ENCODE measurements at places on chromosomes 11 and 22.
A peak's percentile ranks its signal among the peaks of the same experiment; 100 is the strongest.

DNA sequence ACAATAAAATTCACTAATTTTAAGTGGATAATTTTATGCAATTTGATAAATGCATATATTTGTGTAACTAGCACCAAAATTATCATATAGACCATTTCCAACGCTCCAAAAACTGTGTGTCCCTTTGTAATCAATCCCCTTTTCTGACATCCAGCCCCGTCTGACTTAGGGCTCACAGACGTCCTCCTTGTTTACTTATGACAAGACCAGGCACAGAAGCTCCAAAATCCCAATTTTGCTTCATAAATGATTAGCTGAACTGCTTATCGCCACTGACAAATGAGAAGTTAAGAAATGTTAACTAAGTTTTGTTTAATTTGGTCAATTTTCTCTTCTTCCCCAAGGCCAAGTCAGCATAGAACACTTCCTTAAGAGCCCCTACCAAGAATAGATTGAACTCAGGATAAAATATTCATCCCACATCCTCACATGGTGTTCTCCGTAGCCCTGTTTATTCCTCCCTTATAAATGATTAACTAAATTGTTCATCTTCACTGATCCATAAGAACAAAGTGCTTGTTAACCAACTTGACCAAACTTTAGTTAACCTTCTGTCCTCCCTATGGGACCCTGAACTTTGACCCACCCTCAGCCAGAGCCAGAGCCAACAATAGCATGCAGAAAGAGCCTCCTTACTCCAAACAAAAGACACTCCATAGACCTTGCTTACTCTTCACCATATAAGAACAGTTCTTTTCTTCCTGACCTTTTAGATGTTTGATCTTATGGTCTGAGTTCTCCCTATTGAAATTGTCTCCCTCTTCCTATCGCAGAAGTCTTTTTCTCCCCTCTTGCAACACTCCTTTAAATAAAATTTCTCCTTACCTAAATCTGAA is 30.8 kb upstream of the GLYAT start:
- DNase-seq: no peak

DNA sequence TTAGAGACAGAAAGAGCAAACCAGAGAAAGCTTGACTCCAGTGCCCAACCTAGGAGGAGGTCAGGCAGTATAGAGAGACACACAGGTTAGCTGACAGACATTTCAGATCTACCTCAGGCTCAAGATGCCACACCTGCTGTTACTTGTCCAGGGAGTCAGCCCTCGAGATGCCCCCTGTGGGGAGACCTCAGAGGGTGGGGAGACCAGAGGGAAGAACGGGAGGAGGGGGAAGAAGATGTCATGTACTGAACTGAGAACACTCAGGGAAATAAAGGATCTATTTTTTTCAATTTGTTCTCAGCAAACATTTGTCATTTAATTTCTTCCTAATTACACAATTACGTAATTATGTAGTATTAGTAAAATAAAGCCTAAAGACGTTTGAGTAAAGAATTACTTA is 196.3 kb upstream of the CADM1 start:
- no peak for DNase-seq

DNA sequence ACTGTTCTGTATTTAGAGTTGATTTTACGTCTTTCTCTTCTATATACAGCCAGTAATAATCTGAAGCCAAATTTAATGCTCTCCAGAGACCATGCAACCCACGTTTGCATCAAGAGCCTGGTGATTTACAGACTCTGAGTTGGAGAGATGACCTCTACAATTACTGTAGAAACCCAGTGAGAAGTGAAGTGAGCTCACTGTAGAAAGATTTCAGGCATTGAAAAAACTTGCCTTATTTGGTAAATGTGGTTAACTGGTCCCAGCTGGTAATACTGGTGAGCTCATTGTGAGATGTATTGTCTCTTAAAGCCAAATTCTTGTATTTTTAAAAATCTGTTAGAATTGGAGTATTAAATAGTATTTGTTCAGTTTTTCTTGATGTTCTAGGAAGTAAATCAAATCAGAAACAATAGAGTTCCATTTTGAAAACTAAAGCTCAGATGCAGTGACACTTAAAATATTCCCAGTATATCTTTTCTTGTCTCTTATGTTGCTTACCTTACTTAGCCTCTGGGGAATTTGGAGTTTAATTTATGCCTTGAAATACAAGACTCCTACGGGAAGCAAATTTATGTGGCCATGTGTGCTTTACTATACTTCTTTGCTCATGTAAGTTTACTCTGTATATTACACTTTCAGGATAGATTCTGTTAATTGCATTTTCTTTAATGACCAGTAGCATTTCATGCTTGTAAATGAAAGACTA is 189.9 kb downstream of the ARHGAP42 start:
- peak; percentile 91 for DNase-seq

GRCh38 chr11:61761440-61762222 is 9.2 kb downstream of the MYRF start:
- no peak for DNase-seq

- DNase-seq: no peak
These were observed 10.2 kb downstream of the TMEM121B start for GRCh38 chr22:17110791-17111550.

DNA sequence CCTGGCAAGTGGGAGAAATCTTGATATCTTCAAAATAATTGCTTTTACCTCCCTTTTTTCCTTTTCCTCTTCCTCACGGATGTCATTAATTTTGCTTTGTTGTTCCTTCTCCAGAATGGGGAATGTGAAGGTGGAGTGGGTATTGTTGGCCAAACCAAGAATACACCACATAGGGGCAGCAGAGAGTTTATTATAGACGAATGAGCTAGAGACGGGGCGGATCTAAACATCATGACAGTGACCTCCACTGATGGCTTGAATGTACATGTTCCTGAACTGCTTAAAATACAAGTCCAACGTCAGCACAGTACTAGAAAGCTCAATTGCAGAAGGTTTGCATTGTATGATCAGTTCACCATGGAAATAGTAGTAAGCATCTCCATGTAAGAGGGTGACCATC is 122.3 kb upstream of the SNX19 start:
- DNase-seq: peak; percentile 34

- no peak for DNase-seq
These were observed 6.7 kb downstream of the SYNGR1 start for GRCh38 chr22:39356464-39356863.

GRCh38 chr11:112770033-112770432 is 191.2 kb upstream of the NCAM1 start:
- no peak for DNase-seq

DNA sequence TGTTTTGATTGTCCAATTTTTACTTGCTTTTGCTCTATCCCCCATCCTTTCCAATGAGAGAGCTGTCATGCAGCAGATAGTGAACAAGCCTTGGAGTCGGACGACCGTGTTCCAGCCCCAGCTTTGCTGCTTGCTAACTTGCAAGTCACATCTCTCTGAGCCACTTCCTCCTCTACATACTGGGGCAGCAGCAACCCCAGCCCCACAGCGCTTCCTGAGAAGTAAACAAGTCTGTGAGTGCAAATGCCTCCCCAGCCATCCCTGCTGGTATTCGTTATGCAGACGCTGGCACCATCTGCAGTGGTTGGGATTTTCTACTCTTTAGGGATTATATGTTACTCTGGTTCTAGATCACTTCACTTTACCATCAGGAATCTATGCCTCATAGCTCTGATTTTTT is 35.0 kb downstream of the TPBGL start:
- DNase-seq: no peak

DNA sequence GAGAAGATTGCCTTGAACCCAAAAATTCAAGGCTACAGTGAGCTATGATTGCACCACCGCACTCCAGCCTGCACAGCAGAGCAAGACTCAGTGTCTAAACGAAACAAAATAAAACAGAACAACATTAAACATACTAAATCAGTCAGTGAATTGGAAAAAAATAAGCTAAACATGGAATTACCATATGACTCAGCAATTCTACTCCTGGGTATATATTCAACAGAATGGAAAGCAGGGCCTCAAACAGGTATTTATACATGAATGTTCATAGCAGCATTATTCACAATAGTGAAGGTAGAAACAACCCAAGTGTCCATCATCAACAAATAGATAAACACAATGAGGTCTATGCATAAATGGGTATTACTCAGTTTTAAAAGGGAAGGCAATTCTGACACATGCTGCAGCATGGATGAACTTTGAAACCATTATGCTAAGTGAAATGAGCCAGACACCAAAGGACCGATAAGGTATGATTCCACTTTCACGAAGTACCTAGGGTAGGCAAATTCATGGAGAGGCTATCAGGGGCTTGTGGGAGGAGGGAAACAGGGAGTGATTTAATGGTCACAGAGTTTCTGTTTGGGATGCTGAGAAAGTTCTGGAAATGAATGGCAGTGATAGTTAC is 15.5 kb downstream of the NTM start:
- DNase-seq: no peak

- peak; percentile 8 for DNase-seq
These were observed 119.8 kb upstream of the ANO1 start for GRCh38 chr11:69958308-69958707.

DNA sequence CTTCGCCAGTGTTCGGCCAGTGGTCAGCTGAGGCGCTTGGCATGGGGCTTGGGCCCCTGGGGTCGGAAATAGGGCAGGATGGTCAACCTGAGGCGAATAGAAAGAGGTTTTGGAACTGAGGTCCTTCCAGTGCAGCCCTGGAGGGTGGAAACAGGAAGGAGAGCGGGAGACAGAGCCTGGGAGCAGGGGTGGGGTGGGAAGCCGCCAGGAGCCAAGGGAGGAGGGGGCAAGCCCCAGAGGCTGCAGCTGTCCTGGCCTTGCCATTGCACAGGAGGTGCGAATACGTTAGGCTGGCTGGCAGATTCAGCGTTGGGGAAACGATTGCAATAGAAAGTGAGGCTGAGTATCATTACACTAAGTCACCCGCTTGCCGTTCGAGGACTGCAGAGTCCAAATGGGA is 13.9 kb upstream of the KCTD17 start:
- DNase-seq: no peak

GRCh38 chr11:116445108-116446047 is 327.4 kb downstream of the BUD13 start:
- no peak for DNase-seq

GRCh38 chr22:39690881-39691605 is 120.5 kb downstream of the CACNA1I start:
- peak; percentile 8 for DNase-seq

GRCh38 chr22:20228055-20228938 is 39.8 kb downstream of the RTN4R start:
- no peak for DNase-seq

GRCh38 chr11:7548659-7549274 is 35.0 kb downstream of the PPFIBP2 start:
- DNase-seq: no peak

DNA sequence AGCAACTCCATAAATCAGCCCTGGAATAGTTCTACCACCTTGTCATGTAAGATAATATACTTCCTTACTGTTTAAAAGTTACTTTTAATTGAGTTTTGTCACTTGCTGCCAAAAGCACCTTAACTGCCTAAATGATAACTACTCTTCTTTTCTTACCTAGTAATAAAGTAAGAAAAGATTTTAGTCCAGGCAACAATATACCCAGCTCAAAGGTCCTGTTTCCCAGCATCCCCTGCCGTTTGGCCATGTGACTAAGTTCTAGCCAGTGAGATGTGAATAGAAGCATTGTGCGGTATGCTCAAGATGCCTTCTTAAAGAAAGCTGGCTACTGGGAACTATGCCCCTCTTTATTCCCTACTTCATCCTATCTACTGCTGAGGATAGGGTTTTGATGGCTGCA is 39.4 kb upstream of the CCDC34 start:
- DNase-seq: no peak

DNA sequence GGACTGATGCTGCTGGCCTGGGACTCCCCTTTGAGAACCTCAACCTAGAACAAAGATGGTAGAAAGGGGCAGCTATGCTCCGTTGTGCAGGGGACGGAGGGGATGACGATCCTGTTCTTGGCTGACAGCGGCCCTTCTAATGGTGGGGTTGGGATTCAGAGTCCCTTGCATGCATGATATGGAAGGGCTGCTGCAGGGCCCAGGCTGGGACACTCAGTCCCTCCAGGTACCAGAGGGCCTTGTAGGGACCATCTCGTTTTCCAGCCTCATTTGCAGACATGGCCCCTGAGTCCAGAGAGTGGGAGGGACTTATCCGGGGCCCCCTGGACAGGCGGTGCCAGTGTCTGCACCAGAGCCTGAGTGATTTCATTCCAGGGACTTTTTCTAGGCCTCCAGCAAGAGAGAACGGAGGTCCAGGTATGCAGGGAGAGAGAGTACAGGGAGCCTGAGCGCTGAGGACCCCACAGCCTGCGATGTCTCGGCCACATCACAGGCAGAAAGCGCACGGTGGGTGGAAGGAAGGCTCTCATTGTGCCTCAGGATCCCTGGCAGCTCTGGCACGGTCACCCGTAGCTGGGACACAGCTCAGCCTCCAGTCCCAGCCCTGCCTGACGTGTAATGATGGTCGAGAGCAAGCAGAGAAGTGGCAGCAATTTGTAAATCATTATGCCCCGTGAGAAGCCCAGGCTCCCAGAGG is 860.8 kb downstream of the TBC1D22A start:
- no peak for DNase-seq

DNA sequence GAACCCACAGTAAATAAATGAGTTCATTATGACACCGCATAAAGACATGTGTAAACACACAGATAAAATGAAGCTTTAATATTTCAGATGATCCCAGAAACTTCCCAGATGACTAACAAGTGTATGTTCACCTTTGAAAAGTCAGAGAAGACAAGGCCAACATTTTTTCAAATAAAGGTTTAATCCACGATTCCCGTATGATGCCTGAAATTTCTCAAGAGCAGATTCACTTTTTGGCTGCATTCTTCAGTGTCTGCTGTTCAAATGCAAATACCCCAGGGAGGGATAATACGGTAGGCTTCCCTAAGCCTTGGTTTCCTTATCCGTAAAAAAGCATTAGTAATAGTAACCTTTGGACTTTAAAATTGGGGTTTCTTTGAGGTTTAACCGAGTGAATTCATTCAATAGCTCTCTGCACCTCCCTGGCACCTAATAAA is 62.5 kb downstream of the SYTL2 start:
- DNase-seq: no peak

- DNase-seq: no peak
These were observed 11.8 kb downstream of the C11orf87 start for GRCh38 chr11:109433753-109434256.

DNA sequence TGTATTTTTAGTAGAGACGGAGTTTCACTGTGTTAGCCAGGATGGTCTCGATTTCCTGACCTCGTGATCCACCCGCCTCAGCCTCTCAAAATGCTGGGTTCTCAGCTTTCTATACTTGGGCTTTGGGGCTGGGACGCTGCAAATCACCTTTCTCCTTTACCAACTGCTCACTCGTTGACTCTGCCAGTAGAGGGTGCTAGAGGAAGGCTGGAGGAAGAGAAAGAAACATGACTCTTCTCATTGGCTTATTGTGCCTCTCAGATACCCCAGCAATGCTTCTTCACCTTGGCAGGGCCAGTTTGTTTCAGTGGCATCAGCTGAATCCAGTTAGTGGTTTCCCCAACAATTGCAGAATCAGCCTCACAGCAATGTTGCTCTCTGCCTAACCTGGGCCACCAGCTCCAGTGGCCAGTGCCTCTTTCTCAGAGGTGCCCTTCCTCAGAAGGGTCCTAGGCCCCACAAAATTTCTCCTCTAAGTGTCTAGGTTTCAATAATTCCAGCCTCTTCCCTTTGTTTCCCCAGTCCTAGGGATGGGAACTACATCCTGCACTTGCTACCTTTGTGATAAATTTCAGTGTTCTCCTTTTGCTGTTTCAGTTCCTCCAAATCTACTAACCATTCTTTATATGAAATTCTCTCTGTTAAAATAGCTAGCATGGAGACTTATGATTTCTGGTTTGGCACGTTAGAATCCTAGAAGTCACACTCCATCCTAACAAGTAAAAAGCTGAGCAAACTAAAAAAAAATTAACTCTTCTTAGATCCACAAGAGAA is 71.5 kb upstream of the VSTM5 start:
- DNase-seq: peak; percentile 79

- no peak for DNase-seq
These were observed 189.2 kb downstream of the CSNK2A3 start for GRCh38 chr11:11163669-11164333.

GRCh38 chr11:70225681-70226177 is 22.6 kb downstream of the FADD start:
- no peak for DNase-seq
